ENCODE measurements at places on chromosomes 6 and 20.

DNA sequence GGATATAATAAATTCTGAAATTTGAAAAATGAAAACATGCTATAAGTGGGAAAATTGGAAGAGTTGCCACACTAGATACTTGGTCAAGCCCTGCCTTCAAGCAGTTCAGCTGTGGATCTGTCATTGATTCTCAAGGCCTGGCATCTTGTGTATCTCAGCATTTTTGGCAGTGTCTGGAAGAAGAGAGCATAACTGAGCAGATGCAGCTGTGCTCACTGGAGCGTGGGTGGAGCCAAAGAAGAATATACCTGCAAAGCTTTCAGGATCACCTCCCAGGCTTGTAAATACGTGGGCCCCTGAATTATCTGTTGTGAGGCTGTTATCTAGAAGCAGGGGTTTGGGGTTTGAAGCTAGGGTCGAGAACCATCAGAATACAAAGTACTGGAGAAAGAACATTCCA, 31.3 kb upstream of the CHD6 start:
- no peak for DNase-seq

- no peak for DNase-seq
These were observed 82.3 kb upstream of the CD83 start for GRCh38 chr6:14035071-14035847.

DNA sequence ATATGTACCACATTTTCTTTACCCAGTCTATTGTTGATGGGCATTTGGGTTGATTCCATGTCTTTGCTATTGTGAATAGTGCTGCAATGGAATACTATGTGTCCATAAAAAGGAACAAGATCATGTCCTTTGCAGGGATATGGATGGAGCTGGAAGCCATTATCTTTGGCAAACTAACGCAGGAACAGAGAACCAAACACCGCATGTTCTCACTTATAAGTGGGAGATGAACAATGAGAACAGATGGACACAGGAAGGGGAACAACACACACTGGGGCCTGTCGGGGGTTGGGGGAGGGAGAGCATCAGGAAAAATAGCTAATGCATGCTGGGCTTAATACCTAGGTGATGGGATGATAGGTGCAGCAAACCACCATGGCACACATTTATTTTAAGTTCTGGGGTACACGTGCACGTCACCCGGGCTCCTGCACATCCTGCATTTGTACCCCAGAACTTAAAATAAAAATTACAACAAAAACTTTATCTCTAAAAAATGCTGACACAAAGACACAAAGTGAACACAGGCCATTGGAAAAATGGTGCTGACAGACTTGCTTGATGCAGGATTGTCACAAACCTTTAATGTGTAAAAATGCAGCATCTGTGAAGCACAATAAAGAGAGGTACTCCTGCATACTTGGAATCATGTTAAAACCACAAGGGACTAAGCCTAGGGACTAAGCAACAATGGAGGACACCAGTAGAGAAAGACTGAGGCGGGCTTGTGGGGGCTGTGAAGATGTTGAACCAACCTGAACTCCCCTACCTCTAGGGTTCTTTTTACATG, 48.8 kb downstream of the BCAS1 start:
- DNase-seq, result no peak

DNA sequence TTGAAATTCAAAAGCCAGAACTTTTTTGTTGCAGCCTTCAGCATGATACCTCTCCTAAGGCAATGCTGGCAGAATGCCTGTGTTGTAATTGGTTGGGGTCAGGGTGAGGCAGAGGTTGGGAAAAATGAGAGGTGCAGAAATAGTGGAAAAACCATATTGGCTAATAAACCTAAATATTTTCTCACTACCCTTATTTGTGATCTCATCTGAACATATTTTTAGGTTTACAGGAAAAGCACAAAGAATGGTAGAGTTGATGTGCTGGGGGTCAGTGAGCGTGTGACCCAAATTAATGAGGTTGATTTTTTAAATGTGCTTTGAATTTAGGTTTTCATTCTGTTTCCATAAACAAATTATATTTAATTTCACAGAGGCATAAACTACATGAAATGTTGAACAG, 437.3 kb downstream of the HDGFL1 start:
- DNase-seq, result no peak

- DNase-seq, result no peak
These were observed 83.3 kb downstream of the SOD2 start for GRCh38 chr6:159609652-159610178.

Measured in right renal cortex interstitium (tissue), 3 donors.